ENCODE measurements at places on chromosomes 2 and 18.

DNA sequence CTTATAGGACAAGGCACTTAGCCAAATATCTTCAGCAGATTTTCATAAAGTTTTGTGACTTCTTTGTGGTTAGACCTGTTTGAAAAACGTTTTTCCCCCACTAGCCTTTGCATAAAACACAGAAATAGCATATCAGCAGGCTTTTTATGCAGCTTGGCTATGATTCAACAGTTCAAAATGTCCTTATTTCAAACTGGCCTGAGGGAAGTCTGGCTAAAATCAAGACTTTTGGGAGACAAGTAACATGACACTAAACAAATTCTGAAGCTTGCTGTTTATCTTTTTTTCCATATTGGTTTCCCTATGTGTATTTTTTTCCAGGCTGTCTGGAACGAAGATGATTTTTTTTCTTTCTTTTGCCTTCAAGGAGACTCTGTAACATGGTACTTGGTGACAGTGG is 95.1 kb upstream of the L3MBTL4 start:
- no peak for ATAC-seq

GRCh38 chr2:11175293-11175795 is 20.1 kb downstream of the SLC66A3 start:
- no peak for ATAC-seq

DNA sequence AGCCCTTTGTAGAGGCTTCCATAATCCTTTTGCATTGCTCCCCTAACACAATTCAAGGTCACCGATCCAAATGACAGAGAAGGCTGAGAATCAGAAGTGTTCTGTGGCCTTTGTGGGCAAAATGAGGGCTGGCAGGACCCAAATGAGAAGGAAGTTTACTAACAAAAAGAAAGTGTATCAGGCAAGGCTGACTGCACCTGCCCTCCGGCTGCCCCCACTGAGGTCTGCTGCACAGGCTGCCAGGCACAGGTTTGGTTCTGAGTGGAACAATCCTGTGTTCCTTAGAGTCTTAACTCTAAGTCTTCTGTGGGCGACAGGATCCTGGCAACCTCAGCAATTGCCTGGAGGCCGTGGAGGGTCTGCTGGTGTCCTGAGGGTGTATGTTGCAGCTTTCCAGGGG is 568.5 kb downstream of the CMPK2 start:
- peak; percentile 71 for ATAC-seq

GRCh38 chr18:62571037-62571436 is 48.2 kb downstream of the ZCCHC2 start:
- no peak for ATAC-seq

DNA sequence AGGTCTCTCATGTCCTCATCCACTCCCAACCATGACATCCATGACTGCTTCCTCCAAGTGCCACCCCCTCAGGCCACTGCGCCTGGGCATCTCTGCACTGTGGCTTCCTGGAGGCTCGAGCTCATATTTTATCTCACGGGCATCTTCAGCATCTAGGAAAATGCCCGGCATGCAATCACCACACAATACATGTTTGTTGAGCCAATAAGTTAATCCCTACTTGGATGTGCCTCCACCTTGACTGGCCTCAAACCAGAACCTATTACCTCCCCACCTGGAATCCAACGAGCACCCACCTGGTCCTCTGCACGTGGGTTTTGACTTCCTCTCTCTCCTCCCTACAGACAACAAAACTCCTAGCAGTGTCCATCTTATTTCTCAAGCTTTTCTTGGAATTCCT is 198.9 kb upstream of the REV1 start:
- no peak for ATAC-seq

DNA sequence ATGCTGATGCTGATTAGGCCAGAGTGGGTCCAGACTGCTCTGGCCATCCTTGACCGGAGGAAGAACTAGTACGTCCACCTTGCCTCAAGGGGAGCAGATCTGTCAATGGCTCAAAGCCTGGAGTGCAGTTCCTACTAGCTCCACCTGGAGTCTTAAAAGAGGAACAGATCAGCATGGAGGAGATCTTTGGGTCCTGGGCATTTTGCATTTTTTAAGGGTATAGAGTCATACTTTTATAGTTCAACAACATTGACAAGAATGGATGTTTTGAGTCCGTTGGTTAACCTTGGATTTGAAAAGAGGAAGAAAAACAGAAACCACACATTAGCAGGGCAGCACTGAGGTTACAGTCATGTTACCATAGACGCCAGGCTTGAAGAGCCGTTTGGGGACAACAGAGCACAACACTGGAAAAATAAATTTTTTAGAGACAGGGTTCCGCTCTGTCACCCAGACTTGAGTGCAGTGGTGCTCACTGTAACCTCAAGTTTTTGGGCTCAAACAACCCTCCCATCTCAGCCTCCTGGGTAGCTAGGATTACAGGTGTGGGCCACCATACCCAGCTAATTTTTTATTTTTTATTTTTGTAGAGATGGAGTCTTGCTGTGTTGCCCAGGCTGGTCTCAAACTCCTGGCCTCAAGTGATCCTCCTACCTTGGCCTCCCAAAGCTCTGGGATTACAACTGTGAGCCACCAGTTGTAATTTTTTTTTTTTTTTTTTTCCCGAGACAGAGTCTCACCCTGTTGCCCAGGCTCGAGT is 78.5 kb downstream of the PRKCE start:
- peak; percentile 87 for ATAC-seq

DNA sequence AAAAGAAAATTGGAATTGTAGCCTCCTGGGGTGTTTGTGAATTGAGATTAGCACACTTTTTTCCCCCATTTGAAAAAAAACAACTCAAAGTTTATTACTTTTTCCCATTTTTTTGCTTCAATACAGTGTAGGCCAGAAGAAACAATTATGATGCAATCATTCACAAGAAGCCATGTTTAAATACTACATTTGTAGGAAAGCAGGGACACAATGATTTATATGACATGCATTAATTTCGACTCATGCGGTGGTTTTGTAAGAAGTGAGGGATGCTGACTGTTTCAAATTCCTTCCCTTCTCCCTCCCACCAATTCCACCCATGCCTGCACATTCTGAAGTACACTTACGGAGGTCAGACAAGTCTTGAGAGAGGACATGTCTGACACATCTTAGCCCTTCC is 774.2 kb upstream of the FSHR start:
- ATAC-seq, result no peak

DNA sequence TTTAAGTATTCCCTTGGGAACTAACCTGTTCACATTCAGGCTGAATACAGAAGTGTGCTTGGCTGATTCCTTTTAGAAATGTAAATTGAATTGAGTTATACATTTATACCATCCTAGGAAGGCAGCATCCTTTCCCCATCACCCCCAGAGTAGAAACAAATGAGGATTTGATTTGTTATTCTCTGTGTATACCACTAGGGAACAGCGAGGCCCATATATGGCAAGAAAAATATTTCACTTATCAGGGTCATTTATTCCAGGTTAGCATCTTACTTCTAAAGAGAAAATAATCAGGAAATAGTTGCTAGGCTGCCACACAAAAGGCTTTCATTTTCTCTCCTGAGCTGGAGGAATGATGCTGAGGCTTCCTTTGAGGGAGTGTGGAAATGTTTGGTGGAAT is 516.9 kb downstream of the PIK3C3 start:
- ATAC-seq, result no peak

All from stimulated activated memory B cell treated with anti-CD40 and anti-IgM and Interleukin-4, amounts not matched to agents 10 μg/mL and 1 μg/mL and 100 μg/mL, for 72 hours (primary cell).